ENCODE measurements at places on chromosomes 4 and X.

- DNase-seq: no peak
Observed at GRCh38 chrX:16869393-16870094, 618 bp downstream of the RBBP7 start.

GRCh38 chr4:182924497-182924896, 7.3 kb upstream of the DCTD start:
- DNase-seq: no peak

DNA sequence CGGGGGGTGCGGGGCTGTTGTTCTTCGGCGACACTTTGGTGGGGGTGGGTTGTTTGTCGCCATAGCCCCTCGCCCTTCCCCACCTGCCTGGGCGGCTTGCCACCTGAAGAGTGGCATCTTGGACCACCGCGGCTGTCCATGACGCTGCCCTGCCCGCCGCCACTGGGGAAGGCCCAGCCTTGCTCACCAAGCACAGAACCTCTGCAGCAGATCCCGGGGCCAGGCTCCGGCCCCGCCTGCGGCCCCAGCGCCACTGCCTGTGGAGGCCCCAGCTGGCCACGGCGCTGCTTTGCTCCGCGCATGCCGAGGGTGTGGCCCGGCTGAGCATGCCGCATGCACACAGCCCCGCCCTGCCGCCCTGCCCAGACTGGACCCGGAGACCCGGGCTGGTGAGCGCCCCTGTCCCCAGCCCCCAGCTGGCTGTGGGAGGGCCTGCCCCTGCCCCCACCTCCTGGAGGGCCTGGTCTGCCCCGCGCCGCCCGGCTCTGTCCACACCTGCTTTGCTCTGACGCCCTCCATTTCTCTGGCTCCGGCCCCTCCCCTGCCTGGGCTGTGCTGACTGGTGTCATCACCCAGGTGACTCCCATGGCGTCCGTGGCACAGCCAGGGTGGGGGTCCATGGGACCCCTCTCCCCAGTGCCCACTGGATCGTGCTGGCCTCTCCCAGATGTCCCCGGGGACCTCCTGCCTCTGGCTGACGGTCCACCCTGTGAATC, 5.3 kb downstream of the NAT8L start:
- no peak for DNase-seq

GRCh38 chr4:184447664-184448063, 26.7 kb downstream of the IRF2 start:
- DNase-seq: no peak

DNA sequence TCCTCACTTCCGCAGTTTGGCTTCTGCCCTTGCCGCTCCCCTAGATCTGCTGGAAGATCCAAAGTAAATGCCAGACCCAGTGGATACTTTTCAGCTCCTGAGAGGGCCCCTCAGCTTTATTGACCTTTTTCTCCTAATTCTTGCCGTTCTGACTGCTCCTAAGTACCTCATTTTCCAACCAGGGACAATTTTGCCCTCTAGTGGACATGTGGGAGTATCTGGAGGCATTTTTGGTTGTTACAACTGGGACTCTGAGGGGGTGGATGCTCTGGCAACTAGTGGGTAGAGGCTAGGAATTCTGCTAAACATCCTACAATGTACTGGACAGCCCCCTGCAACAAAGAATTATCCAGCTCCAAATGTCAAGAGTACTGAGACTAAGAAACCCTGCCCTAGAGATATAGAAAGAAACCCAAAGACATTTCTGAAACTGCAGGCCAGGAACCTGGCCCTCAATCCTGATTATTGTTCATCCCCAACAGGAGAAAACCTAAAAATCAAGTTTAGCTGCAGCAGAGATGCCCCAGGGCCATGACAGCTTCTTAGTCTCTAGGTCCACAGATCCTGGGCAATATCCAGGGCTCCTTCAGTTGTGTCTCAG, 3.4 kb downstream of the TEX13B start:
- DNase-seq: no peak

DNA sequence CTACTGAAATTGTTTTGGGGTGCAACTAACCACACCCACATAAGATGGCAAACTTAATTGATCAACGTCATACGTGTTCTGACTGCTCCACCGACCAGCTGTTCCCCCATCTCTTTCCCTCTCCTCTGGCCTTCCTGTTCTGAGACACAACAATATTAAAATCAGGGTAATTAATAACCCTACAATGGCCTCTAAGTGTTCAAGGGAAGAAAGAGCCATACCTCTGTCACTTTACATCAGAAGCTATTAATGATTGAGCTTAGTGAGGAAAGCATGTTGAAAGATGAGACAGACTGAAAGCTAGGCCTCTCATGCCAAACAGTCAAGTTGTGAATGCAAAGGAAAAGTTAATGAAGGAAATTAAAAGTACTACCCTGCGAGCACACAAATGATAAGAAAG, 173.9 kb upstream of the FTHL17 start:
- no peak for DNase-seq

DNA sequence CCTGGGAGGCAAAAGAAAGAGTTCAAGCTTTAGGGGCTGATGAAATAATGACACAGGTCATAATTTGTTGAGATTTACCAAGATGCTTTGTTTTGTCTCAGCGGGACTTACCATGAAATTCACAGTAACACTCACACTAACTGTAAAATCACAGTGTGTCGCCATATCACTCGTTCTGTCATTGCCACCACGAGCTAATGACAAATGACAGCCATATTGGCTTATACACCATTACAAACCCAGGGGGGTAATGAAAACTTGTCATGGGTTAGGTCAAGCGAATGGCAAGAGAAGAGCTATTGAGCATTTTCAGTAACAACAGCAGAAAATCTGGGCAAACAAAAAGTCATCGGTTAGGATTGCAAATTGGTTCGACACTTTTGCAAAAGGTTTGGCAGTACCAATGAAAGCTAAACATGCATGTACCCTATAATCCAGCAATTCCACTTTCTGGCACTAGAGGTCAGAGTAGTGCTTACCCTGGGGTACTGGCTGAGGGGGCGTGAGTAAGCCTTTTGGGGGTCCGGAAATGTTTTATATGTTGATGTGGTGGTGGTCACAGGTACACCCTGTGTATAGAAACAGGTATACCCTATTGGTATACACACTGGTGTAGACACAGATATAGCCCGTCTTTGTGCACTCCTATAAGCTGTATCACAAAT, 83.9 kb upstream of the RAI2 start:
- no peak for DNase-seq

DNA sequence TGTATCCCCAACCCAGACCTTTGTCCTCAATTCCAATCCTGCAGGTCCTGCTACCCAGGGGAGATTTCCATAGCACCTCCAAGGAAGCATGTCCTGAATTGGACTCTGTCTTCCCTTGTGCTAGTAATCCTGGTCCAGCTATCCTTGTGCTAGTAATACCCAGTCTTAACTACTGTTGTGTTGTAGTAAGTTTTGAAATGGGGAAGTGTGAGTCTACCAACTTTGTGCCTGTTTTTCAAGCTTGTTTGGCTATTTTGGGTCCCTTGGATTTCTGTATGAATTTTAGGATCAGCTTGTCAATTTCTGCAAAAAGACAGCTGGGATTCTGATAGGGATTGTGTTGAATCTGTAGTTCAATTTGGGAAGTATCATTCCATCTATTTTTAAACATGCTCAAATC, 51.4 kb downstream of the CD99L2 start:
- DNase-seq: no peak

All from ascending aorta (tissue), 2 donors.